Fibroblast of mammary gland (primary cell): ENCODE measurements at places on chromosomes 4 and X.

DNA sequence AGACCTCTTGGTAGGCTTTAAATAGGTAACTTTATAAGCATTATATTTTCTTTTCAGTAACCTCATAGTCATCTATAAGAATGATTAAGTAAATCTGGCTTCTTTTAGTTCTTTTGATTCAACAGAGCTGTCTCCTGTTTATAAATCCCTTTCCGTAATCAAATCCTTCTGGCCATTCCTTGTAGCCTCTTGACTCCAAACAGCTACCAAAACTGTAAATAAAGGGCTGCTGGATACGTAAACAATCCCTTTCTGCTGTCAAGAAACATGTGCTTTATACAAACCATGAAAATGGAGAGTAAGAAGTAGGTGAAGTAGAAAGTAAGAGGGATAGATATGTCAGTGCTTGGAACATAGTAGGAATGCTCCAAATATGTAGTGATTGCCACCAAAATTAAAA, 183.2 kb upstream of the CASK start:
- DNase-seq, result no peak

- peak; percentile 76 for DNase-seq
These were observed 52.5 kb downstream of the LINC00632 start for GRCh38 chrX:140762061-140762460.

DNA sequence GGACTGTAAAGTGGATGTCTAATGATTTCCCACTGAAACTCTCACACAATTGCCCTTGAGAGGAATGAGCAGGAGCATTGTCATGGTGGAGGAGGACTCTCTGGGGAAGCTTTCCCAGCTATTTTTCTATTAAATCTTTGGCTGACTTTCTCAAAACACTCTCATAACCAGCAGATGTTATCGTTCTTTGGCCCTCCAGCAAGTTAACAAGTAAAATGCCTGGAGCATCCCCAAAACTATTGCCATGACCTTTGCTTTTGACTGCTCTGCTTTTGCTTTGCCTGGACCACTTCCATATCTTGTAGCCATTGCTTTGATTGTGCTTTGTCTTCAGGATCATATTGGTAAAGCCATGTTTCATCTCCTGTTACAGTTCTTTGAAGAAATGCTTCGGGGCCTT, 120.2 kb upstream of the PDE5A start:
- DNase-seq, result peak; percentile 66

- DNase-seq, result no peak
These were observed 8.0 kb downstream of the FAM241A start for GRCh38 chr4:112153211-112153791.

- DNase-seq, result no peak
These were observed 544.8 kb upstream of the ADGRL3 start for GRCh38 chr4:60655356-60655755.

- DNase-seq, result no peak
These were observed 148.0 kb upstream of the F9 start for GRCh38 chrX:139382529-139382928.

DNA sequence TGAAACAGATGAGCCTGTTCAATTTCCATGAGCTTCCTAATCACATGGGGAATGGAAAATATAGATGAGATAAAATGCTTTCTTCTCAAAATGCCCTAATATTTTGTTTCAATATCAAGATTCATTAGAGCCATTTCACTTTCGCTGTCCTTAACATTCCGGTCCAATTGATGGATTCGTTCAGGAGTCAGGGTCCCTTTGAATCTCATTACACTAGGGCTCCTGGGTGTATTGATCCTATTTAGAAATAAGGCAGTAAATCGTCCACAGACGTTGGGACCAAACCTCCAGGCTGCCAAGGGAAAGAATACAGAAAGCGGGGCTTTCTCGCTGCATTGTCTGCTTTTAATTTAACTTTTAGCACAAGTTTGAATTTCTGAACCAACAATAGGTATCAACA, 20.6 kb upstream of the CRMP1 start:
- no peak for DNase-seq

DNA sequence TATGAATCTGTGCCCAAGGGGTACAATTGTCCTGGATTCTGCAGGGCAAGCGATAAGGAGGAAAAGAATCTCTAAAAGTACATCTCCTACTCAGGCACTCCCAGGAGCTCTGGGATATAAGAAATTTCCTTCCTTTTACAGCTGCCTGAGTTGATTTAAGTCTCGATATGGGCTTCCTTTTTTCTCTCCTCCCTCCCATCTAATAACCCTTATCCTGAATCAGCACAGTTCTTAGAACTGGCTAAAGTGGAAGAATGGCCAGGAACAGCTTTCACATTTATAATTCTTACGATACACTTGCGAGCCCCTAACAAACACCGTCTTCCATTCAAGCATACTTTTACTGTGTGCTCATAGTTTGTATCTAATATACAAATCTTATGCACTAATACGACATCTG, 21.2 kb downstream of the LRP2BP start:
- DNase-seq, result no peak

GRCh38 chr4:156568484-156568883, 403.1 kb downstream of the PDGFC start:
- no peak for DNase-seq

- DNase-seq, result no peak
These were observed at the start of gene ADRA2C for GRCh38 chr4:3766036-3766784. Gene ADRA2C, plus strand, starts transcription at chr4:3766385. Its CDS starts 222 bp downstream, at chr4:3766607.

- peak; percentile 95 for DNase-seq
These were observed 20.9 kb downstream of the MAPK10 start for GRCh38 chr4:86338989-86339388.

DNA sequence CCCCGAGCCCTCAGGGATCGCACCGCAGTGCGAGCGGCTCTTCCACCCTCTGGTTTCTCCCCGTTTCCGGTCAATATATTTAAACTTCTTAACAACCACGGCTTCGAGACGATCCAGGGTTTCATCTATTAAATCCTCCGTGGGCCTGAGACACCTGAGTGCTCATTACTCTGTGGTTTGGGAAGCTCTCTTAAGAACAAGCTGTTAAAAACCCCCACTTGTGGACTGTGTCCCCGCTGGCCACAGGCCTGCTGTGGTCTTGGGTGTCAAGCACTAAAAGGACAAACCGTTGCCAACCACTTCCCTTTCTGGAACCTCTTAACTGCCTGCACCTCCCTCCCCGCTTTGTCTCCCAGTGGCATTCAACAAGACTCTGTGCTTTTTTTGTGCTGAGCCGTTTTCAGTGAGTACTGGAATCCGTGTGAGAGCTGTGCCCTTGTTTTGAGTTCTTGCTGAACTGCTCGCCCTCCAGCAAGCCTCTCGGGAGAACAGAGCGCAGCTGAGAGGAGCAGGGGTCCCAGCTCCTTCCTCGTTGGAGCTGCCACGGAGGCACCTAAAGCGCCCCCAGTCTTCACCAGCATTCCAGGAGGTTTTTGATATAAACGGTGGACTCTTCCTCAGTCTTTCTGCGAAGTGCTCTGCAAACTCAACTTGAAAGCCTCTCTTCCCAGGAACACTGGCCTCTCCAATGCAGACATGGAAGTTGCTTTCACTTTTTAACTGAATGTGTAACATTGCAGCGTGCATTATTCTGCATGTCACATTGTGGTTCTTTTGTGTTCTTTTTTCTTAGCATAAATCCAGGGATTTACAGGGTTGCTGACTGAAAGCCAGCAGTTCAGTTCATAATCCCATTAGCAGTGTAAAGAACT, 691 bp upstream of the IGFBP7 start:
- peak; percentile 57 for DNase-seq

- no peak for DNase-seq
These were observed 144.6 kb upstream of the GPC4 start for GRCh38 chrX:133559909-133560308.

GRCh38 chr4:188190461-188190860, 51.2 kb downstream of the TRIML1 start:
- DNase-seq, result peak; percentile 72
